ENCODE measurements at places on chromosomes 6 and 20. TPM values are rescaled to one million over a fixed set of nuclear protein-coding genes. Genes with fewer than 3 reads are reported as not detected.

Gene NRN1
- polyA plus RNA-seq: not detected

DNA sequence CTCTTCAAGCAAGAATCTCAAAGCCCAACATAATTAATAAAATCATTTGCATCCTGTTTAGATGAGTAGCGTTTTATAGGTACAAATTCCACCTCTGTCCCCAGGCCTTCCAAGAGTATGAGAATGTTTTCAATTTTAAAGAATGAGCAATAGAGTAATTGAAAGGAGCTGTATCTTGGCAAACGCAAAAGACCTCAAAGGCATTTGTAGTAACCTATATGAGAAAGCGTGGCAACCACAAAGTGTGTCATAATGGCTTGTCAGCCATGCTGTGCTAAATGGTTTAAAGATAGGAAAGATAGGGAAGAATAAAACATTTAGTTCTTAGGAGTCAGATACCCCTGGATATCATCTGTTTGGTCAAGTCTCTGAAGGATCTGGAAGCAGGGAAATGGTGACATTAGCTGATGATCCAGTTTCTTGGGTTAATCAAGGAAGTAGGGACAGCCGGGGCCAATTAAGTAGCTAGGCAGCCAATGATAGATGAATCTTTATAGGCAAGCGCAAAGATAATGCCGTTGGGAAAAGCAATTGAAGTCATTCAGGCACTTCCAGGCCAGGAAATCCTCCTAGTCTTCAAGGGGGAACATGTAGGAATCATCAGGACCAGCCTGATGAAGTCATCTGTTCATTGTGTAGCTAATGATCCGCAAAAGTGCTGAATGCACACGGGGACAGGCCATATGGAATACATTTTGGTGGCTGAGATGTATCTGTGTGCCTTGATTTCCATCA, 71.5 kb upstream of the ISM1 start:
- H3K27me3 ChIP-seq: no peaks in the 10 kb centered on the region
- H3K4me3 ChIP-seq: no peak overlapping the region
- H3K27ac ChIP-seq: no peak overlapping the region
- no peaks in the 10 kb centered on the region for H3K36me3 ChIP-seq

GRCh38 chr6:31769684-31770371, 7.3 kb downstream of the VWA7 start:
- H3K4me1 ChIP-seq: peaks cover 23% of the 10 kb centered on the region
- DNase-seq: peak; percentile 68
- H3K27ac ChIP-seq: no peak overlapping the region

GRCh38 chr20:40949346-40949745, 79.3 kb upstream of the TOP1 start:
- DNase-seq: no peak
- no peaks in the 10 kb centered on the region for H3K4me1 ChIP-seq
- H3K27me3 ChIP-seq: no peaks in the 10 kb centered on the region
- H3K36me3 ChIP-seq: no peaks in the 10 kb centered on the region
- no peak overlapping the region for H3K4me3 ChIP-seq
